ENCODE measurements at places on chromosomes 7 and 10.
A peak's percentile ranks its signal among the peaks of the same experiment; 100 is the strongest.

DNA sequence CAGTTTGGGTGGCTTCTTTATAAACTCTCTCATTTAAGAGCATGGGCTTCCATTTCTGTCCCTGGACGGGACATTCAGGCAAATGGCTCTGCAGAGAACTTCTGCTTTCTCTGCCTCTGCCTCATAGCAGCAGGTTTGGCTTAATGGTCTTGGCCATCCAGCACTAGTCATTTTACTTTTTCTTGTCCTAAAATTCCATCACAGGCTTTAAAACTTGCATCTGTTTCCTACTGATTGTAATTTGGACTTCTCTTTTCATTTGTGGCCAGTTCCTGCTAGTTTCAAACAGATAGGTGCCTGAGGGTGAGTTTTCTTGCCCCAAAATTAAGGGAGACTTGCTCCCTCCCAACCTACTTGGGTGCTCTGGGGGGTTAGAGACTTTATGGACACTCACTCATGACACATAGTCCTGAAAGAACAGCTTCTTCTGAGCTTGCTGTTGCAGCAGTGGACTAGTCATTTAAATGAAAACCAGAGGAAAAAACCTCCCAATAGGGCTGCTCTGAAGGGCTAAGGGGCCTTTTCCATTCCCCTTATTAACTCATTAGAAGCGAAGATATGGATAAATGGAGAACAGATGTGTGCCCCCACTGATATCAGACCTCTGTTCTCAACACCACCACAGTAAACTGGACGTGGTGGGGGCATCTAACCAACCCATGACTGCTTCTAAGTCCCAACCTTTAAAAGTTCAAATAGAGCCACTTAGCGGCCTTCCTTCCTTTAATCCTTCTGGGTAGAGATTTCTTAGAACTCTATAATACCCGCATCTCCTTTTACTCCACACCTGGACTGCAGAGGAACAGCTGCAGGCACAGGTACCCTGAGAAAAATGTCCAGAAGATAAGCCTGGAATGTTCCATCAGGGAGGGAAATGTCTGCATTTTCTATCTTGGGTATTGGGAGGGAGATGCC is 38.8 kb downstream of the SVOPL start:
- no peak for DNase-seq

DNA sequence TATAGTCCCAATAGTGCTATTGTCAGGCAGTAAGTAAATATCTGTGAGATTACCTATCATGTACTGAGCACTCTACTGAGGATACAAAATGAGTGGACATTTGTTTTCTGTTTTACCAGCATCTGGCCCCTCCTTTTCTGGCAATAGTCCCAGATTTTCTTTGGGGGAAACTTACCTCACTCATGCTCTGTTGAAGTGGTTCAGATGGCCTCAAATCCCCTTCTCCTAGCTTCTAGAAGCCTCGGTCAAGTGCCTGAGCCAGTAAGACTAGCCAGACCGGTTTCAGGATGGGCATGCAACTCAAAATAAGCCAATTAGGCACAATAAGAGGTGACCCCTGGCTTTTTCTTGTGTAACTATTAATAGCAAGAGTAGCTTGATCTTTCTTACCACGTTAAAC is 19.7 kb downstream of the TRDMT1 start:
- DNase-seq, result no peak

DNA sequence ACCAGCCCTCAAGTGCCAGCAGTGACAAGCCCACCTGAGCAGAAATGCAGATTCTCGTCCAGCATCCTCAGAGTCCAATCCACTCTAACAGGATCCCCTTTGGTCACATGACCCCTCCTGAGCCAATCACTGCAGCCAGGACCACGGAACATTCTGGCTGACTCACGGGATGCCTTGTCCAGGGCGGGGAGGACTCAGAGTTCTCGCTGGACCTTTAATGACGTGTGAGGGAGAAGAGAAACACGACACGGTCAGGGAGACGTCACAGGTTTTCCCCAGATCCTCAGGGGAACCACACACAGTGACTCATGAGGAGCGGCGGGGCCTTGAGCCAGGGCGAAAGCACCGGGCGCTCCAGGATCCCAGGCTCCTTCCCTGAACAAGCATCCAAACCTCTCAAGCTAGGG is 155.7 kb downstream of the PTPRN2 start:
- peak; percentile 52 for DNase-seq

GRCh38 chr10:97533888-97534287 is 35.2 kb downstream of the UBTD1 start:
- no peak for DNase-seq

DNA sequence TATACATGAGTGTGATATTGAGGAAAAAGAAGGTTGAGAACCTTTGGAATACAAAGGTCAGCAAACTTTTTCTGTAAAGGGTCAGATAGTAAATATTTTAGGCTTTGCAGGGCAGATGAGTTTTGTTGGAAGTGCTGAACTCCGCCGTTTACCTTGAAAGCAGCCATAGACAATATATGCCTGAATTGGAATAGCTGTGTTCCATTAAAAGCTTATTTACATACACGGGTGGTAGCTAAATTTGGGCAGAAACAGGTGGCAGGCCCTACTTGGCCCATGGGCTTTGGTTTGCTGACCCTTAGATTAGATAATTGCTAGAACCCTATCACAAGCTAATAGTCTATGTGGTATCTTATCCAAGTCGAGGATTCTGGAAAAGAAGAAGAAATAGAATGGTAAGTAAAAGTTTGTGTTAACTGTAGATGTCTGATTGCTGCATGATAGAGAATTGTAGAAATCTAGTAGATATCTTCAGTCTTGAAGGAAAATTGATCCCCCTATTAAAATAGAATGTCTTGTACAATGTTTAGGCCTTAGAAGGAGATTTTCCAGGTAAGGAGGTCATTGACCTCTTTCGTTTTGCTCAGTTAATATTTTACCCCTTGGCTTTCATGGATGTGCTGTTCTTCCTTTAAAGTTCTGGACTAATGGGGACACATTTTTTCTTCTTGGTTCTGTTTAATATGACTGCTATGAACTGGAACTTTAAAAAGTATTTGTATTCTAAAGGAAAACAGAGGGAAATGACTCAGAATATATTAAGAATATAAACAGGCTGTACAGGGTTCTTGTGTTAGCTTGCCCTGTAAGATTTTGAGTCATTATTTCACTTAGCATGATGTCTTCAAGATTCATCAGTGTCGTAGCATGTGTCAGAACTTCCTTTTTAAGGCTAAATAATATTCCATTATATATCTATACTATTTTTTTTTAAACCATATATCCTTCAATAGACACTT is 8.0 kb downstream of the RBM33 start:
- DNase-seq, result peak; percentile 45

All from suppressor macrophage treated with lipopolysaccharide for 1 hour (primary cell).